Activated CD4-positive, alpha-beta T cell treated with anti-CD3 and anti-CD28 coated beads, Interleukin-2, amount 50 U/mL, for 24 hours (primary cell): ENCODE measurements at places on chromosomes 6 and 20.

DNA sequence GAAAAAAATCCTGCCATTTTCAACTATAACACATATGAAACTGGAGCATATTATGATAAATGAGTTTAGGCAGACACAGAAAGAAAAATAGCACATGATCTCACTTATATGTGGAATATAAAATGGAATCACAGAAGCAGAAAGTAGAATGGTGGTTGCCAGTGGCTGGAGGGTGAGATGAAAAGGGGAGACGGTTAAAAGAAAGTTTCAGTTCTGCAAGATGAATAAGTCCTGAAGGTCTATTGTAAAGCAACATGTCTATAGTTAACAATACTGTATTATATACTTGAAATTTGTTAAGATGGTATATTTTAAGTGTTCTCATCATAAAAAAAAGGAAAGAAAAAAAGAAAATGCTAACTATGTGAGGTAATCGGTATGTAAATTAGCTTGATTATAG is 503.9 kb downstream of the EPHA7 start:
- DNase-seq = no peak

DNA sequence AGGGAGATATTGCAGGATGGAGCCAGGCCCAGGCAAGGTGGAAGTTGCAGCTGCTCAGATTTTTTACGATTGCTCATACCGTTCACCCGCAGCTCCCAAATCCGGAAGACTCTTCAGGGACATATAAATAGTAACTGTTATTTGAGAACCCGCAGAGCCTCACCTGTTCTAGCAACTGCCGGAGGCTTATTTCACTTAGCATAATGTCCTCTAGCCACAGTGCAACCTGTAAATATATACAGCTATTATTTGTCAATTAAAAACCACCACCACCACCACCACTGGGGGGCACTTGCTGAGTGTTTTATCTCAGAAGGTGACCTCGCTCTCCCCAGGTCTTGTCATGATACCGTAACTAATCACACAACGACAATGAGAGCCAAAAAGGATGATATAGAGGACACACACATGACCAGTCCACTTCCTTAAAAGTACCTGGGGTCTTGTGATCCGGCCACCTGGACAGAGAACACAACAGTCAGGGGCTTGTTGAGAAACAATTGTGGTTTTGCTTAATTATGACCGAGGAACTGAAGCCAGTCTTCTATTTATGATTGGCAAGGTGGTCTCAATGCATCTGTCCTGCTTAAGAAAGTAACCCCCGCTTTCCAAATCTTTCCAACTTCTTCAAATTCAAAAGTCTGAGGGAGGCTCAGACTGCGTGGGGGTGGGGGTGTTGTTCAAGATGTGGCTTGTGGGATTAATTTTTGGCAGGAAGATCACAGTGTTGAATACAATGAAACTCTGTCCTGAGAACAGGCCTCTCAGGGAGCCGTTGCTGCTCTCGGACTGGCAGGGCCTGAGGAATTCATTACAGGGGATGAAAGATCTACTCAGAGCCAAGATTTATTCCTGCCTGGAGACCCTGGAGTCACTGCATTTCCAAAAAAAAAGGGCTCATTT is 107.7 kb upstream of the PRND start:
- DNase-seq = peak; percentile 53

DNA sequence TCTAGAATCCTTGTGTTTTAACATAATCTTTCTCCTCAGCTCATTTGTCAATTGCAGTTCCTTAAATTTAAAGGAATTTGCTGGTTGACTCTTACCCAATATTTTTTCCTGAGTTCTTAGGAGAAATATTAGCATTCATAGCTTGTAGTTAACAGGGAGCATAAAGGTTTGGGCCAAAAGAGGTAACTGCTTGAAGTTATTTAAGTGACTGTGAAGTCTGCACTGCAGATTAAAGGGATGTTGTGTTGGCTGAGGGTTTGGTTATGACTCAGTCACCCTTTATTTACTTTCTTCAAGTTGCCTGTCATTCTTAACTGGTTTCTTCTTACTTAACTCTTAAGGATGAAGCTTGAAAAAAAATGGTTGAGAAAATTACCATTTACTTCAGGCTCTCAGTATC is 220.3 kb upstream of the LAMP5 start:
- DNase-seq = no peak

GRCh38 chr6:43984442-43985321 is 142.6 kb downstream of the MRPL14 start:
- DNase-seq = no peak
